NCI-H1092 (cell line): ENCODE measurements at places on chromosomes 11 and 22.
A peak's percentile ranks its signal among the peaks of the same experiment; 100 is the strongest.

- DNase-seq, result no peak
Observed at GRCh38 chr11:116913000-116913399, 75.6 kb upstream of the APOA1 start.

DNA sequence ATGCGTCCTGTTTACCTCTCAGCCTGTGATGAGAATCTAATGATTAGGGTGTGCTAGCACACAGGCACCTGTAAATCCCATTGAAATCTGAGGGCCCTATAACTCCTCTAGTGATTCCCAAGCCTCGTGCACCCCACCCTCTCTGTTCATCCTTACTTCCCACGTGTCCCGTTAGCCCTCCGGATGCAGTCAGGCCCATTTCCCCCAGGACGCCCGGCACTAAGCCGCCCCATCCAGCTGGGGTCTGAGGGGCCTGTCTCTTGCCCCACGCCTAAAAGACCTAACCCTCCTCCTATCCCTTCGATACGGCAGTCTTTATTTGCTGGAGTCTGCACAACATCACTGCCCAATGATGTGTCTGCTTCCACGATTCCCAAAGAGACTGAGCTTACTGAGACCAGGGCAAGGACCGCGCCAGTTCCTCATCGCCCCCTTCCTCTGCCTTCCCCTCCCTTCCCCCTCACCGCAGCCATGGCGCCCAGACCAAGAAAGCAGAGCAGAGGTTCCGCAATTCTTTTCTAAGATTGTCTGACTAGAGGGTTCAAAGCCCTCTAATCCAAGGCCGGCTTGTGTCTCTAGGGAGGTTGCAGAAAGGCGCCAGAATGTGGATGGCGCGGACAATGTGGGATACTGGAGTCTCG, 1.1 kb upstream of the FADS2 start:
- DNase-seq, result peak; percentile 67

DNA sequence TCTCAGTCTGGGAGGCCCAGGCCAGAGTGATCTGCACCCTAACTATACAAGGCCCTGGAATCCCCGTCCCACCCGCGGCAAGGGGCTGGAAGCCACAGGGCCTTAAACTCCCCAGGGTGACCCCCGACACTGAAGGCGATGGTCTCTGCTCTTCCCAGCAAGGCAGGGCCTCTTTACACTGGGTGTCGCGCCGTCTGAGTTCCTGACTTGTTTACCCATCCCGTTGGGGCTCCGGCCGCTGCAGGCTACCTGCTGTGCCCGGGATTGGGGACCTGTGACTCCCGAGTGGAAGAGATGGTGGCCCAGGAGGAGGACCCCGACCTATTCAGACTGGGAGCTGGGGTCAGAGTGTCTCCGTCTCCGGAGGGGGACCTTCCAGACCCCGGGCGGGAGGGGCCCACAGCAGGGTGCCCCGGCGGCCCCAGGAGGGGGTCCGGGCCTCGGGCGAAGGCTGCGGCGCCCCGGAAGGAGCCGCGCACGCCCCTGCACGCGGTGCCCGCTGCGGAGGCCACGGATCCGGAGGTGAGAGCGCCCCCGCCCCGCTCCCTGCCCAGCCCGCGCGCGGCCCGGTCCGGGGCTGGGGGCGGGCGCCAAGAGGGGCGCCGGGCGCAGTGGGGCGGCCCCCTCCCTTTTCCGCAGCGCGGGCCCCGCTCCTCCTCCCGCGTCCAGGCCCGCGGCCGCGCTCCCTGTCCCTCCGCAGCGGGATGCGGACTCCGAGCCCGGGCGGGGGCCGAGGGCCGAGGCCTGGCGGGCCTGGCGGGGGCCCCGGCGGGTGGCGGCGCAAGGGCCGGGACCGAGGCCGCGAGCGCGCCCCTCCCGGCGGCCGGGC, 560 bp upstream of the MPPED1 start:
- DNase-seq, result no peak

GRCh38 chr11:122781378-122782195, 56.7 kb upstream of the CRTAM start:
- peak; percentile 77 for DNase-seq

GRCh38 chr11:76579056-76579751, 91.3 kb downstream of the LRRC32 start:
- no peak for DNase-seq

GRCh38 chr11:121780971-121781370, 328.2 kb upstream of the SORL1-AS1 start:
- no peak for DNase-seq

DNA sequence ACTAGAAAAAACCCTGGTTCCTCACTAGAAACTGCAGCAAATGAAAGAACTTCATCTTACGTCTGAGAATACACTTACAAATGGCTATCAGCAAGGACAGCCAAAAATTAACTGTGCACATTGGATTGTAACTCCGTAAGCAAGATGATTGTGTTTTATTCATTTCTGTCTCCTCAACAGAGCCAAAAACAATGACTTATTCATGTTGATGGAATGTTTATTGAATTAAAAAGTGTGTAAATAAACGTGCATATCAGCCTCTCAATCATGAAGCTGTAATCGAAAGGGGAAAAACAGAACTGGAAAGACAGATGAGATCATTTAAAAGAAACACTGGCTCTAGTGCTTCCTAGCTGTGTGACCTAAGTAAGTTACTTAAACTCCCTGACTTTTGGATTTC, 307.5 kb upstream of the ZC3H12C start:
- DNase-seq, result no peak

DNA sequence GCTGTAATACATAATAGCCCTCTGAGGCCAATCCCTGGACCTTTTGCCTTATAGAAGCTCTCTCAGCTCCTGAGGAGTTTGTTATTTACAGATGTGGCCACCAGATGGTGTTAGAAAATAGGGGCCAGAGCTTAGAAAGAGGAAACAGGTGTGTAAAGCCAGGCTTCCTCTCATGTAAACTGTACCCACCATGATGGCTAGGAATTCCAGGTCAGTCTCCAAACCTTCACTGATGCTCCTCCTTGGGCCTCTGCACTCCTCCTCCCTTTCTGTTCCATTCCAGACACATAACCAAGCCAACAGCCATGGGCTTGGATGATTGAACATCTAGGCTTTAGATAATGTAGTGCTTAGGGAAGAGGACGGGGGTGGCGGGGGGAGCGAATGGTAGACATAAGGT, 39.7 kb downstream of the USP35 start:
- peak; percentile 78 for DNase-seq

GRCh38 chr11:69819541-69820070, 390 bp upstream of the FGF3 start:
- DNase-seq, result no peak
